ENCODE measurements at places on chromosomes 1 and 21.

DNA sequence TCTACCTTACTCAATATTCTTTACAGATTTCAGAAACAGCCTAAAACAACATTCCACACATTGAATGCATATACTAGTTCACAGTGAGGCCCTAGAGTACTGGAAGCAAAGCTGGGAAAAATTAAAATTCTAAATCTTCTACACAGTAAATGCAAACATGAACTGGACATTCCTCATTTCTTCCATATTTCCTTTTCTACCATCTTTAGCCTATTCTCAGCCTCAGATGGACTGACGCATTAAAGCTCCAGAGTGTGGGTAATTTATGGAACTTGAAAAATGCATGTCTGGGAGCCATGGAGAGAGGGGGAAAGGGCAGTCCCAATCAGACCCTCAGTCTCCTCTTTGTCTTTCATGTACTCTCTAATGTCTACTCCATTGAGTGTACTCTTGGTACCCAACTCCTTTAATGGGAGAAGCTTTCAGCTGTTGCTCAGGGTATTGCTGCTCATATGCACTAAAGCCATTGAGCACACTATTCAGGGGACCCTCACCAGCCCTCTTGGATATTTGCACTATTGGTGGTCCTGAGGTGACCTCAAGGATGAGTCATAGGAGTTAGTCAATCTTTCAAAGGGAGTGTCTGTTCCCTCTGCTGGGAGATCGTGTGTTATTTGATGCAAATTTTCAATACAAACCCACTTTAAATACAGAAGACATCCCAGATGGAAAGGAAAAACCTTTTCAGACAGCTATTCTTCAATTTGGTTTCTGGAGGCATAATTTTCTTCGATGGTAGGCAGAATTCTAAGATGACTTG lies 83.3 kb upstream of the KCNJ15 start:
- DNase-seq = no peak

DNA sequence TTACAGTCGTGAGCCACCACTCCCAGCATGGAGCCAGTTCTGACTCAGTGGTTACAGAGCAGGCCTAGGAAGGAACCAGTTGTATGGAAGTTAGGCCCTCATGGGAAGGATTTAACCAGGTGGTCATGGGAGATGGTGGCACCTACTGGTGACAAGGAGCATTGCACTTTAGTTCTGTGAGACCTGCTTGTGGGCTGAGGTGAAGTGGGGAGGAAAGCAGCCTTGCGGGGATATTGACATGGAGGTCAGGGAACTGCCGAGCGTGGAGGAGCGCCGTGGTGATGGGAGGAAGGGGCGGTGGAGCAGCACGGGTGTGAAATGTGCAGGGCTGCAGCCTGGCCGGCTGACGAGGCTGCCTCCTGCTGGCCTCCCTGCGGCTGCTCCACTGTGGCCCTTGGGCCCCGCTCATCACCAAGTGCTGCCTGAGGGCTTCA lies 100.4 kb downstream of the GALNT2 start:
- peak; percentile 63 for DNase-seq

DNA sequence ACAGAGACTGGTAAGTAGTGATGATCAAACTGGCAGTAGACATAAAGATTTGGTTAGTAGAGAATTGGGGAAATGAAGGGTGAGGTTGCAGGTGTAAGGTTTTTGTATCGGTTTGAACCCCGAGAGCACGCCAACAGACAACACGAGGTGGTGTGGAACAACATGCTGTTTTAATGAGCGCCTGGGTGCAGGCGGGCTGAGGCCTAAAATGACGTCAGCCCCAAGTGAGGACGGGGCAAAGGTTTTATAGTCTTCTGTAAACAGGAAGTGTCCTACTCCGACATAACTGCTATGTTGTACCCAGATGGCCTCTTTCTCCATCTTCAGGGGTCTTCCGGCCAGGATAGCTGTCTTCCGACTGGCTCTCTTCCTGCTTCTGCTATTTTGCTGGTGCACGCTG lies 178.8 kb downstream of the HHIPL2 start:
- no peak for DNase-seq

GRCh38 chr1:202288177-202288576 lies 53.6 kb downstream of the UBE2T start:
- no peak for DNase-seq

DNA sequence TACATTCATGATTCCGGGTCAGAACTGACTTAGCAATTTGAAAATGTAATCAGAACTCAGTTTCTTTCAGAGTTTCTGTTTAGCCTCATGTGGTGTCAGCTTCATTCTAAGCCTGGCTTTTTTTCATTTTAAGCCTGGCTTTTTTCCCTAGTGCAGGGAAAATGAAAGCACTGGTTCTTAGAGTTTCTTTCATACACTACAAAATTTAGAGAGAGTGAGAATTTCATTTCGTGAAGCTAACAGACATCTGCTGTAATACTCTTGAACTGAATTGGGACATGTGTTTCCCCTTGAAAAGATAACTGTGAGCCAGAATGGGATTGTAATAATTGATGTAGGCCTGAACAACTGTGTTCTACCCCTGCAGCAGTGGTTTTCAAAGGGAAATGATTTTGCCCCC lies 95.3 kb upstream of the KIAA0040 start:
- DNase-seq = no peak

DNA sequence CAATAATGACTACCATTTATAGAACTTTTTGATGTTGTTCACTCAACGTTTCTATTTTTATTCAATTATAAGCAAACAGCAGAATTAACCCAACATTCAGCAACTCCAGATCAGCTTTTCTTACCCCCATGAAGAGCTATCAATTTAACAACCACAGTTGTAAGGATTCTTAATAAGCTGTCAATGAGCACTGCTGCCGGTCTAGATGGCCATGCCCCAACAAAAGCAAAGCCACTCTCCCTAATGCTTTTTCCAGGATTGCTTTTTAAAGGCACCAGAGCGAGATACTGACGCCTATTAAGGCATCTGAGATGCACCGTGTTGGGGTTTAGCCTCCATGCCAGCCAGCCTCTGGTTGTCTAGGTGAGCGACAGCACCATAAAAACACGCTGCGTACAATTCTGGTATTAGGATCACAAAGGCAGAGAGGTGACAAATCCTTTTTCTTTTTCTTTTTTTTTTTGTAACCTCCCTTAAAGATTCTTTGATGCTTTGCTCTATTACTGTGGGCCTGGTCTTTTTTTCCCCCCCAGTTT lies 39.5 kb downstream of the PTPRC start:
- DNase-seq = no peak

GRCh38 chr1:63620671-63621070 lies 27.5 kb downstream of the PGM1 start:
- DNase-seq = no peak

Data from activated CD4-positive, alpha-beta T cell treated with anti-CD3 and anti-CD28 coated beads, Interleukin-2, Interleukin-4, amounts not matched to agents 100 ng/mL and 50 ng/mL, durations not matched to agents 16 hours and 8 hours (primary cell).